Stimulated activated CD4-positive, alpha-beta T cell treated with anti-CD3 and anti-CD28 coated beads, Interleukin-15, amount 100 ng/mL, for 48 hours (primary cell): ENCODE measurements at places on chromosomes 5 and 9.

DNA sequence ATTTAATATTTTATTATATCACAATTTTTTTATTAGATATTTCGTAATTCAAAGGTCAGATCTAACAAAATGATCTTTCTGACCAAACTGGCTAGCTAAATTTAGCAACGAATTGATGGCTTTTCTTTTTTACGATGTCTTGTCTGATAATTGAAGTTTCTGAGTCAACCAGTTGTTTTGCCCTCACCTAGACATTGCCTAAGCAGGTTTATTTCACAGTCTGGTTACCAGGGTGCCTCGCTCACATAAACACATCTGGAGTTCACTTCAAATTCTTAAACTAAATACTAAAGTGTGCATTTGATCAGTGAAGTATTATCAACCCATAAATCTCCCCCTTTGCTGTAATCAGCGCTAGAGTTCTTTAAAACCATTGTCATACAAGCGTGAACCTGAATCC lies 448.3 kb downstream of the TLE4 start:
- DNase-seq, result no peak

- DNase-seq, result no peak
Measured at GRCh38 chr5:105812304-105812703, 1858.4 kb downstream of the EFNA5 start.

DNA sequence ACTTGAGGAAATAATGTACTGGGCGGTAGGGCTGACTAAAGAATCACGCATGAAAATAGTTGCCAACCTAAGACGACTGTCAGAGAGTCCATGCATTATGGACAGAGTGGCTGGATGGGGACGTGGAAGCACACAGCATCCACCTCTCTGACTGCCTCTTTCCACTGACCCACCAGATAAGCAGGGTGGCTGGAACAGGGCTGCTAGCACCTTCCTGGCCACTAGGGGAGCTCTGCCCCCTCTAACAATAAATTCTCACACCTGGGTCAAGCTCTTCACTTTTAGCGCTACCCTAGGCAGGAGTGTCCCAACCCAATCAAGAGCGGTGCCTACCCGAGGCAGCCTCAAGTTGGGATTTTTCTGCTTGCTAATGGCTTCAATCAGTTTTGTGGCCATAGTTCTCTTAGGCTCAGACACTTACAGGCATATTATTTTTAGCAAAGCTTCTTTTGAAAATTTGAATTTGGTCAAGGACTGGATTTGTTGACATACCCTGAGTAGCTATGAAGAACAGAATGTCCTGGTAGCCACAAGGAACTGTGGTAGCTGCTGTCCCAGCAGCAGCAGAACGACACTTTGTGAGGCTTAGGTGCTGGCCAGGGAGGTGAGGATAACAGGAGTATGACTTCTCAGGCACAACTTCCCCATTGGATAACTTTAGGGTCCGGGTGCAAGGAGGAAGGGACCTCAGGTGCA lies 6.9 kb upstream of the TPM2 start:
- no peak for DNase-seq

DNA sequence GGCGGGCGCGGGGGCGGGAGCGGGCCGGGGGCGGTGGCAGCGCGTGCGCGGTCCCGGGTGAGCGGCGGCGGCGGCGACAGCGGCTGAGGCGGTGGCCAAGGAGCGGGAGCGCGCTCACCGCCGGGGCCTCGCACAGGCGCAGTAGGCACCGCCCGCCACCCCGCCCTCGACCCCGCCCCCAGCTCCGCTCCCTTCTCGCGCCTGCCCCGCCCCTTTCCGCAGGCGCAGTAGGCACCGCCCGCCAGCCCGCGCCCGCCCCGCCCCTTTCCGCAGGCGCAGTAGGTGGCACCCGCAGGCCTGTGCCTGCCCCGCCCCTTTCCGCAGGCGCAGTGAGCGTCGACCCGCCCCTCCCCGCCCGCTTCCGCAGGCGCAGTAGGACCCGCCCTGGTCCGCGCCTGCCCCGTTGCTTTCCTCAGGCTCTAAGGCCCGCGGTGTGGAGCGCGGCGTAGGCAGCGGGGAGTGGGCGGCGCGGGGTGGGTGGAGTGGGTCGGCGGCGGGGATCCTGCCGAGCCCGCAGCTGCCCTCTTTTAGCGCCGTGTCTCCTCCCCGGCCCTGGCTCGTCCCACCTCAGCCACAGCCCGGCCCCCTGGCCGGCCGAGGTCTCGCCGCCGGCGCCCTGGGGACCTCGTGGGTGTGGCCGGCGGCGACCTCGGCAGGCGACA lies at the start of gene CAMSAP1:
Gene CAMSAP1 (minus strand): TSS at position 116 of the 662 bp plus-strand sequence. CDS start 387 bp downstream, outside the sequence.
- peak; percentile 87 for DNase-seq

DNA sequence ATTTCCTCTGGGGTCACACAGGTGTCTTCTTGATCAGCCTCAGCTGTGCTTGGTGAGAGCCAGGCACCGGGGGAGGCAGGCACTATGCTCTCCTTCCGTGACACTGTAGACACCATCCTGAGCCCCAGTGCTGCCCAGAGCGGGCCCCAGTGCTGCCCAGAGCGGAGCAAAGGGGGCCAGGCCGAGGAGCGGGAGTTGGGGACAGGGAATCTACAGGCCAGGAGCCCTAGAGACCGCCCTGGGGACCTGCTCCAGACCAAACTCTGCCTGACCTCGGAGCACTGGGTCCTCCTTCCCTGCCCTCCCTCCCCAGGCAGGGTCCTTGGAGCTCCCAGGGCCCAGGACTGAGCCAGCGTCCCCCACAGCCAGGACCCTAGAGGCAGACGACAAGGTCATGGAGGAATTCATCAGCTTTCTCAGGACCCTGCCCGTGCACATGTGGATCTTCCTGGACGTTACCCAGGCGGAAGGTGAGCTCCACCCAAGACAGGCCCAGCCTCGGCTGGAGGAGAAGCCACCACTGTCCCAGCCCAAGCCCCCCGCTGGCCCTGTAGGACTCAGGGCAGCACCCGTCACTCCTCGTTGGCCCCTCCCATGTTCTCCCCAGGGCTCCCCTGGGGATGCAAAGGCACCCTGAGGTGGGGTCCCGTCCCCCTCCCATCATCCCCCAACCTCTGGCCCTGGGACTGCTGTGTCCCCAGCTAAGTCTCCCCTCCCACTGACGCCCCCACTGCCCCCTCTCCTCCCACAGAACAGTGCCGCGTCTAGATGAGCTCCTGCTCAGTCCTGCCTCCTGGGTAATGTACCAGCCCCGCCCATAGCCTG lies 30.2 kb downstream of the PAEP start:
- no peak for DNase-seq

DNA sequence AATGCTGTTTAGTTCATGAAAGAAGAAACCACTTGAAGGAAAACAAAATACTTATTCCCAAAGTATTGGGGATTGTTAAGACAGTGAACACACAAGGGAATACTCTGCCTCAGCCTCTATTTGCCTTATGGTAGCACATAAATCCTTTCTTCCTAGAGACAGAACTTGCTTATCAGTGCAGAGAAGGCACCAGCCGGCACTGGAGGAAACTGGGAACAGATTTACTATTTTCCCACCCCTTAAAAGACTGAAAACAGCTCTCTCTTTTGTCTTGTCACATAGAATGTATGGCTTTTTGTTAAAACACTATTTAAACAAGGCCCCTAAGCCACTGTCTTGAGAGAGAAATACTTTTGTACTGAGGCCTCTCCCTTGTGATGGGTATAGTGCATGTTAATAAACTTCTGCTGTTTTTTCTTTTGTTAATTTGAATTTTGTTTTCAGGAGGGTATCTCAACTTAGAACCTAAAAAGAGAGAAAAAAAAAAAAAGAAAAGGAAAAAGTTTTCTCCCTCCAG lies 40.7 kb upstream of the EDIL3 start:
- DNase-seq, result no peak

DNA sequence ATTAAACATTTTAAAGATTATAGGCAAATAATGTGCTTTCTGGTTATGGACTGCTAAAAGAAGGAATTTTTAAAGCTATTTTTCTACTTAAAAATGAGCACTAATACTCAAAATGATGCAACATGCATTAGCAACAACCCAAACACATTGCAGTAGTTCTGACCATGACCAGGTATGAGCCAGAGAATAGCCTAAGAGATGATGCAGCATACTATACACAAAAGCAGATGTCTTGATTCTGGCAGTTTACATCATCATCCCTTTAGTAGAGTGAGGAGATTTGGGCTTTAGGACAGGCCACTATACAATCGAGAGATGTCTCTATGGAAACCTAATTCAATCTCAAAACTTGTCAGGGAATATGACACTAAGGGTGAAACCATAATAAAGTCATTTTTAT lies 307.1 kb downstream of the PRR16 start:
- no peak for DNase-seq

DNA sequence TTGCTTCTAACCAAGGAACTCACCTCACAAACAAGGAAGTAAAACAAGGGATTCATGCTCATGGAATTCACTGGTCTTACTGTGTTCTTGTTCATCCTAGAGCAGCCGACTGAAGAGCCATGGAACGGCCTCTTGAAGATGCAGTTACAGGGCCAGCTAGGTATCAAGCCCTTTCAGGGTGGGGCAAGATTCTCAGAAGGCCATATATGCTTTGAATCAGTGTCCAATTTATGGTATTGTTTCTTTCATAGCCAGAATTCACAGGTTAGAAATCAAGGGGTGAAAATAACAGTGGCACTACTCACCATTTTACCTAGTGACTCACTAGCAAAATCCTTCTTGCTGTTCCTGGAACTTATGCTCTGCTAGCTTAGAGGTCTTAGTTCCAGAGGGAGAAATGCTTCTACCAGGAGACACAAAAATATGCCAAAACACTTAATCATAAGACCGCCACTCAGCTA lies 159.5 kb upstream of the CDH10 start:
- DNase-seq, result no peak

- no peak for DNase-seq
Measured at GRCh38 chr9:134127616-134128015, 8.3 kb upstream of the WDR5 start.

DNA sequence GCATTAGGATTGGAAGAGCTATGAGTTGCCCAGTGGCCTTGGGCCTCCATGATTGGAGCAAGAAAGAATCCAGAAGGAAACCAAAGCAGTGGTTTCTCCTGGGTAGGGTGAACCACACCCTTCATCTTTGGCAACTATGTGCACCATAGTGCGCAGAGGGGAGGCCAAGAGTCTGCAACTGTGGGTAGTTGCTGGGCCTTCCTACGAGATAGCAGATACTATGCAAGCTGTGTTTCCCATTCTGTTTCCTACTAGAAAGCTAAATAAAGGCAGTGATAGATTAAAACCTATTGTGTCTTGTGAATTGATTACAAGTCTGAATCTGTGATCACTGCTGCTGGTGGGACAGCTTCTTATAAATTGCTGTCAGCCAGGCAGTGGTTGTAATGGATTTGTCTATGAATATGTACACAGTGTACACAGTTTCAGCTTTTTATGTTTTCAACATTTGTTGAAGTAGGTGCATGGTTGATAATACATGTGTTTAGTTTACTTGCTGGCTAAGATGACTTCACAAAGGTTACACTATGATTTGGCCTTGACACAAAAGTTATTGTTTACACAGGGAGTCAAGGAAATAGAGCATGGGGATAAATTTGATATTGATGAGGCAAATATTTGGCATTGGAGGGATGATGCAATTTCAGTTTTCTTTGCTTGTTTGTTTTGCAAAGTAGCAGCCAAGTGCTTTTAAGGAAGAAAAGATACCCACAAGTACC lies 23.7 kb upstream of the PDE8B start:
- DNase-seq, result no peak

- no peak for DNase-seq
Measured at GRCh38 chr9:84699984-84700383, 30.5 kb downstream of the NTRK2 start.

DNA sequence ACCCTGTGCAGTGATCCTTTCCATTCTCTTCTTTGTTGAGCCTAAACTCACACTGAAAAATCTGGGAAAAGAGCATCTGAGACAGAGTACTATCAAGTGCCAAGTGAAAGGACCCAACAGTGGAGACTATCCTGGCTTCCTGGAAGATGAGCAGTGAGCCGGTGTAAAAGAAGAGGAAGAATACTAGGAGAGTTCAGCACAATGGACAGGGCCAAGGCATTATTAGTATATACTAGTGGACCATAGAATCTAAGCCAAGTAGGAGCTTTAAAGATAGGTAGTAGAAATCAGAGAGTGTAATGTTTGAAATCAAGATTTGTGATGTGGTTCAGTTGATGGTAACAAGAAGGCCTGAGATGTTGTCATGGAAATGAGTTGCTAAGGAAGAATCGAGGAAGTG lies 140.8 kb downstream of the CAMK4 start:
- DNase-seq, result no peak

GRCh38 chr9:71058660-71059059 lies 62.8 kb downstream of the TRPM3 start:
- no peak for DNase-seq

DNA sequence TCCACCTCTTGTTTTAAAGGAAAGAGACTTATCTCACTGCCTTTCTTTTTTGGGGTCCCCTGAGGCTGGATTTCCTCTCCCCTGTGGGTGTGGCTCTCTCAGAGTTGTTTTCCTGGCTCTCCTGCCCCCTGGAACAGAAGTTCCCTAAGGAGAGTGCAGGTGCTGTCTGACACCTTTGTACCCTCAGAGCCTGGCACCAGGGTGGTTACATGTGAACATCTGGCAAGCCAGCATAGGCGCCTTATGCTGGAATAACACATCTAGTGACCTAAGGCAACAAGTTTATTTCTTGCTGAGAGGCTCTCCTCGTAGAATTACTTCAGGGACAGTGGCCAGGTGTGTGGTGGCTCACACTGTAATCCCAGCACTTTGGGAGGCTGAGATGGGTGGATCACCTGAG lies 172.9 kb upstream of the PTCH1 start:
- DNase-seq, result no peak

- no peak for DNase-seq
Measured at GRCh38 chr5:123708074-123708806, 196.3 kb downstream of the CSNK1G3 start.

DNA sequence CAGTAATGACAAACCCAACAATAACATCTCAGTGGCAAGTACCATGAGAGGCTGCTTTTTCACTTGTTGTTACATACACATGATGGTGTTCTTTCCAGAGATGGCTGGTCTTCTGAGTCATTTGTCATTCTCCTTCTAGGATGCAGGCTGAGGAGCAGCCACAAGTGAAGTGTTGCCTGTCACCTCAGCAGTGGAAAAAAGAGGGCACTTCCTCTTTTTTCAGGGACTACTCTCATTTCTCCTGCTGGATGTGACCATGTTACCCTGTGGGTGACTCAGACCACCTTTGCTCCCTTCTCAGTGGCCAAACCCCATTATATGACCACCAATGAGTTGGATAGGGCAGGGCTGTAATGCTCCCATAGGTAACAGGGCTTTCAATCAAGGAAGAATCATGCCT lies 587.0 kb upstream of the ADAMTS16 start:
- no peak for DNase-seq

DNA sequence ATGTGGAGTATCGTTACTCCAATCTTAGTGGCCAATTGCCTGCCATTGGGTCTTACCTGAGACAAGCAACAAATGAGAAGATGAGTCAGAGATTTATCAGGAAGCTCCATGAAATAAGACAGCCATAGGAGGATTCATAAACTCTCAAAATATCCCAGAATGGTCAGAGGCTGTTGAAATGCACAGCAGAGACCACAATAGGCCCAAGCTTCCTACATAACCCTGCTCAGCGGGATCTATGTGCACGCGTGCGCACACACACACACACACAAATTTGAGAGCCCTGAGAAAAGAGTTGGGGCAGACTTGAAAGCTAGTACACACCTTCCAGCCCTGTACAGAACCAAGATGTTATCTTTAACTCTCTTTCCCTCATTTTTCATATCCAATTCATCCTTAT lies 9.8 kb downstream of the UIMC1 start:
- no peak for DNase-seq
